ENCODE measurements at places on chromosomes 12 and 14.

DNA sequence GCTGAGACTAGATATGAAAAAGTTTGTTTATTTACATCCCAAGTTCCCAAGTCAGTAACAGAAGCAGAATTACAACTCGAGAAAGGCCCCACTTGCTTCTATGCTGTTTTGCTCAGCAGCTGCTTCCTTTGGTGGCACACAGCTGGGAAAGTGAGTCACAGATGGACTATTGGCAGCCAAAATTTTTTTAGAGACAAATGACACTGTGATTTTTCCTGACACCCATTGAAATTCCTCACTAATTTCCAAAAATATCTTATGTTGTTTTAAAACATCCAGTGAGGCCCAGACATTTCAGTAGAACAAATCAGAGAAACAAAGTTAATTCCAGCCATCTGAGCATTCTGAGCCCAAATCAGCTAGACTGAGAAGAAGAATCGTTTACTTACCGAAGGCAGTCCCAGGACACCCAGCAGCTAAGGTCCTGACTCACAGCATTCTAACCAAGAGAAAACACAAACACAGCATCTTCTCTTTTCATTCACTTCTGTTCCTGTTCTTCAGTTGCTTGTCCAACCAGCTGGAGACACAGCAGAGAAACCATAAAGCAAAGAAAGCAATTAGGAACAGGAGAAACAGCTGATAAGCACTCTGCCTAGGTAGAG lies 188.3 kb downstream of the DAD1 start:
- DNase-seq: no peak

DNA sequence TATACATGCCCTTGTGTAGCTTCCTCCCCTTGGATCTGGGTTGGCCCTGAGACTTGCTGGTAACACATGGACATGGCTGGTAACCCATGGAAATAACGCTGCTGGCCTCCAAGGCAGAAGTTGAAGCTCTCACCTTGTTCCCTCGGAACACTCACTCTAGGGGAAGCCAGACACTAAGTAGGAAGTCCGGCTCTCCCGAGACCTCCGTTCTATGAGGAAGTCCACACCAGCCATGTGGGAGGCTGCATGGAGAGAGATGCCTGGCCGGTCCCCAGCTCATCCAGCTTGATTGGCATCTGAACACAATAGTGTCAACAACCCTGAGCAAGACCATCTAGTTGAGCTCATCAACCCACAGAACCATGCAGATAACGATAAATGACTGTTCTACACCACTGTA lies 39.7 kb upstream of the VRK1 start:
- DNase-seq: no peak

- DNase-seq: no peak
Measured at GRCh38 chr12:16272222-16272621, 5.3 kb downstream of the SLC15A5 start.

- peak; percentile 34 for DNase-seq
Measured at GRCh38 chr12:24562771-24563431, 386.0 kb downstream of the BCAT1 start.

DNA sequence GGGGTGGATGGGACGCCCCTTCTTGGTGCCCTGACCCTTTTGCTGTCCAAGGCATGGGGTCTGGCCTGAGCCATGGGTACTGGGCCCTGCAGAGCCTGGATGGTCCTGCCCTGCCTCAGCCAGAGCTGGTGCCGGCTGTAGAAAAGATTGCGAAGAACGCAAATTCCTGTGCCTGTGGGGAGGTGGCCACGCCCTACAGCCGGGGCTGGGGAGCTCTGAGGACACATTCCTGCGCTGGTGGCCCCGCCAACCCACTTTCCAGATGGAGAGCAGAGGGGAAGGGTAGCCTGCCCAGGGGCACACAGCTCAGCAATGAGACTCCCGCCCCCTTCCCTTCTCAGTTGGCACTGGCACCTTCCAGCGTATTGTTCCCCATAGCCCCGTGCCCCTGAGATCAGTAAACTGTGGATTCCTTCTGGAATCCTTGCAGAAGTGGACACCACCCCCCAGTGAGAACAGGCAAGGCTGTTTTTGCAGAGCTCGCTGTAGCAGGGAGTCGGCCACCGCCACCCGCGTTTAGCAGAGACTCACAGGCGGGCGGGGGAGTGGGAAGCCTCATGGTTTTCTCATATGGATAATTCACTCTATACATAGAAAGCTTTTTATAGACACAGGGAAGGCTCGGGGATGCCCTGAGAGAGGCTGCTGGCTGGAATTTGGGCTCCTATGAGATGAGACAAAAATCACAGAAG lies 8.6 kb downstream of the INF2 start:
- DNase-seq: peak; percentile 28

DNA sequence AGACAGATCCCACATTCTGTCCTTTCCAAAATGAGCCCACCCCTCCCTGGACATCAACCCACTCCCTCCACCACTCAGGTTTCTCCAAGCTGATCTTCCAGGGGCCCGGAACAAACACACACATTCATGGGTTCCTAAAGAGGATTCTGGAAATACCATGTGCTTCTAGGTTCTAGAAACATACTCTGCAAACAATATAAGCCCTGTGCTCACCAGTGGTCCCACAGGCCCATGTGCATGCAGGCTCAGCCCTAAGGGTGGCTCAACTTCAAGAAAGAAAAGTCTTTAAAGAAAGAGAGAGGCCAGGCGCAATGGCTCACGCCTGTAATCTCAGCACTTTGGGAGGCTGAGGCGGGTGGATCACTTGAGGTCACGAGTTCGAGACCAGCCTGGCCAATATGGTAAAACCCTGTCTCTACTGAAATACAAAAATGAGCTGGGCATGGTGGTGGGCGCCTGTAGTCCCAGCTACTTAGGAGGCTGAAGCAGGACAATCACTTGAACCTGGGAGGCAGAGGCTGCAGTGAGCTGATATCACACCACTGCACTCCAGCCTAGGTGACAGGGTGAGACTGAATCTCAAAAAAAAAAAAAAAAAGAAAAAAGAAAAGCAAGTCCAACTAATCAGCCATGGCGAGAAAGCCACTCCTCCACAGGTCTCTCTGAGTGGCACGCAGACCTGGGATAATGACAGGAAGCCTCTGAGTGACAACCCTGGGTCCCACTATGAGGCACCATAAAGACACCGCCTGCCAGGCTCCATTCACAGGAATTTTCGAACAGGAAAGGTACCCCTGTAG lies 59.5 kb upstream of the PNMA1 start:
- no peak for DNase-seq

DNA sequence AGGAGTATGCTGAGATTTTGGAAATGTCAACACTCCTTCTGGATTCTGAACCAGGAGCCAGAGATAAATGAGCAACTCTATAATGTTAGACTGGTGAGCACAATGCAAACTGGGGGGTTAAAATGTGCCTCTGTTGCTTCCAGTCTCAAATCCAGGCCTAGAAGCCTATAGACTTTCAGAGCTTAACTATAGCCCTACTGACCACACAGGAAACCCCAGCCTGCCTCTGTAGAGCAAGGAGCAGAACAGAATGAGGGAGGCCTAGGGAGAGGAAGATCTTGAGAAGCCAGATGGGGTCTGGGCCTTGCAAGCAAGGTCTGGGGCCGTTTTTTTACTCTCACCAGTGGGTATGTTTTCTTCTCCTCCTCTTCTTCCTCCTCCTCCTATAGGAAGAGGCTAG lies 225.4 kb upstream of the KITLG start:
- no peak for DNase-seq

DNA sequence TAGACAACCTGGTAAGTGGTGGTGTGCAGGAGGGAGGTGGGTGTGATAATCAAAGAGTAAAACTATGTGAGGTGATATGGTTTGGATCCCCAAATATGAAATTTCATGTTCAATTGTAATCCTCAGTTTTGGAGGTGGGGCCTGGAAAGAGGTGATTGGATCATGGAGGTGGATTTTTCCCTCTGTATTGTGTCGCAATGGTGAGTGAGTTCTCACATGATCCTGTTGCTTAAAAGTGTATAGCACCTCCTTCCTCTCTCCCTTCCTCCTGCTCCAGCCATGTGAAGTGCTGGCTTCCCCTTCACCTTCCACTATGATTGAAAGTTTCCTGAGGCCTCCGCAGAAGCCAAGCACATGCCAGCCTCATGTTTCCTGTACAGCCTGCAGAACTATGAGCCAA lies 270.2 kb upstream of the FOXG1 start:
- no peak for DNase-seq

- no peak for DNase-seq
Measured at GRCh38 chr12:121260091-121260490, 36.4 kb downstream of the CAMKK2 start.

GRCh38 chr14:45267071-45267470 lies 14.1 kb upstream of the MIS18BP1 start:
- no peak for DNase-seq

- no peak for DNase-seq
Measured at GRCh38 chr12:19778797-19779196, 339.5 kb downstream of the AEBP2 start.

DNA sequence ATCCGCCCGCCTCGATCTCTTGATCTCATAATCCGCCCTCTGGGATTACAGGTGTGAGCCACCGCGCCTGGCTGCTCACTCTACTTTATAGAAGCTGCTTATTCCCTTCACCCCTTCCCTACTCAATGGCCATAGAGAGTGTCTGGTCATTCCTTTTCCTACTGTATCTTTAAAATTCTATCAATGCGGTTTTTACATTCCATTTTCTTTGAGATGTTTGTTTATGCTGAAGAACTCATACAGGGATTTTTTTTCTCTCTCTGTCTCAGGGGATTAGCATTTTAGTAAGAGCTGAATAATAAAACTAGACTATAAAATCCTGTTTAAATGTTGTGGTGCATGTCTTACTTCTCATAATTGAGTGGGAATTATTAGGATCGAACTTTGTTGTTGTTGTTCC lies 218.6 kb upstream of the FOXN3 start:
- no peak for DNase-seq

- no peak for DNase-seq
Measured at GRCh38 chr12:29510591-29511185, 13.2 kb upstream of the OVCH1 start.

GRCh38 chr12:52692254-52692653 lies 11.1 kb downstream of the KRT77 start:
- no peak for DNase-seq

GRCh38 chr12:25186038-25186787 lies 8.7 kb downstream of the DNAI7 start:
- no peak for DNase-seq

GRCh38 chr12:82527165-82527780 lies 159.4 kb upstream of the TMTC2 start:
- DNase-seq: peak; percentile 65

GRCh38 chr14:72560889-72561493 lies 332.9 kb downstream of the DPF3 start:
- DNase-seq: no peak

GRCh38 chr12:114265036-114265435 lies 140.9 kb downstream of the TBX5 start:
- DNase-seq: no peak

GRCh38 chr12:29737644-29738043 lies 46.1 kb downstream of the TMTC1 start:
- no peak for DNase-seq

DNA sequence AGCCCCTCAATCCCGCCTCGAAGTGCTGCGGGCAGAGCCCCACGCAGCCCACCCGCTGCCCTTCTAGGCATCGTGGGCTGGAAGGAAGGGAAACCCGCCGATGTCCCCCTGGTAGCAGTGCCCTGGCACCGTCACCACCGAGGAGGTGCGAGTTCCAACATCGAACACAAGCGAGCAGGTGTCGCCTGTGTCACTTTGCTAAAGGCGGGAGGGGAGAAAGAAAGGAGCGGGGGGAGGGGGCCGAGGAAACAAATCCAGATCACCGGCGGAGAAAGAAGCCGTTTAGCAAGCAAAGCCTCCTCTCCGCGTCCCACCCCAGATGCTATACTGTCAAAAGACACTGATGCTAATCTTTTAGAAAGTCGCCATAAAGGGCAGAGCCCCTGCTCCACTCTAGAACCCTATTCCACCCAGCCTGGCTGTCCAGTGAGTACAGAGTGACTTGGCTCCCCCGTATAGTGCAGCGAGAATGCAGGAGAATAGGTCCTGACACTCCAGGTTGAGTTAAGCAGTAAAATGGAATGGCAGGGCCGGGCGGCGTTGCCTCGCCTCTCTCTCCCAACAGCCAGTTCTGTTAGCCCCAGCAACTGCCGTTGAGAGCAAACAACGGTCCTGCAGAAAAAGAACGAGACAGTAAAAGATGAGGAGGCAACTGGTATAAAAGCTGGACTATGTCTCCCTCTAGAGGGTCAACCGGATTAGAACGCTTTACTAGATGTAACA lies 67.9 kb upstream of the USP15 start:
- DNase-seq: peak; percentile 78

GRCh38 chr14:54653712-54654469 lies 87.0 kb downstream of the SAMD4A start:
- no peak for DNase-seq

- DNase-seq: no peak
Measured at GRCh38 chr12:22729431-22729956, 104.5 kb downstream of the ETNK1 start.

DNA sequence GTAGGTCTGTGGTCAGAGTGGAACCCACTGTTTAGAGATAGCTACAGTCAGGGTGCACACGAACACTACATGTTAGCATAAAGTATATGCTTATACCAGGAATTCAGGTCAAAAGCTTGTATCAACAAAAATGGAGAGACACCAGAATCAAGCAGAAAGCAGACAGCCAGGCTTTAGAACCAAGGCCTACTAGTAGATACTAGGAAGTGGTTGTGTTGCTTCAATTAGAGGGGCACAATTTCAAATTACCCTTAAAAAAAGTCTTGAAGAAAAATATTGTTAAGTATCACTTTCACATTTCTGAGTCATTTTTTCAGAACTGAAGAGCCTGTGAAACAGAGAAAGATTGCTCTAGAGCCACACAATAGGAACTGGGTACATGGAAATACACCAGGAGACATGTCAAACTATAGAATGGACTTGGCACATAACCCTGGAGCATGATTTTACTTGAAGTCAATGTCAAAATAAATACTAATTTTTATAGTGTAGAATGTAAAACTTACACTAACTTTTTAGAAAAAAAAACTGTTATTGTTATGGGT lies 41.6 kb downstream of the LRRC9 start:
- DNase-seq: no peak

DNA sequence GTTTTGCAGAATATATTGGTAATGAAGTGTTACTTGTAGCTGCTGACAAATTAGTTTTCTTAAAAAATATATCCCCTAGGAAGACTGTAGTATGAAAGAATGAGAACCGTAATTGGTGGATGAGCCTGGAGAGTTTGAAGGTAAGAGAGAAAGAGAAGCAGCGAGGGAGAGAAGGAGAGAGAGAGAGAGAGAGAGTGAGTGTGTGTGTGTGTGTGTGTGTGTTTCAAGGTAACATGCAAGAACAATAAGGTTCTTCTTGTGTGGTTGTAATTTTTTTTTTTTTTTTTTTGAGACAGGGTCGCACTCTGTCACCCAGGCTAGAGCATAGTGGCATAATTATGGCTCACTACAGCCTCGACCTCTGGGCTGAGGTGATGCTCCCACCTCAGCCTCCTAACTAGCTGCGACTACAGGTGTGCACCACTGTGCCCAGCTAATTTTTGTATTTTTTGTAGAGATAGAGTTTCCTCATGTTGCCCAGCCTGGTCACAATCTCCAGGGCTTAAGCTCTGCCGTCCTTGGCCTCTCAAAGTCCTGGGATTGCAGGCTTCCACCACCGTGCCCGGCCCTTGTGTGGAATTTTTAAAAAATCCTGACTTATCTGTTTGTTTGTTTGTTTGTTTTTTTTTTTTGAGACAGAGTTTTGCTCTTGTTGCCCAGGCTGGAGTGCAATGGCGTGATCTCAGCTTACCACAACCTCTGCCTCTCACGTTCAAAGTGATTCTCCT lies 73.7 kb downstream of the RASSF3 start:
- DNase-seq: no peak
